ENCODE measurements at places on chromosomes 12 and 14. TPM values are rescaled to one million over a fixed set of nuclear protein-coding genes. Genes with fewer than 3 reads are reported as not detected.

GRCh38 chr14:75084513-75084912, 15.1 kb downstream of the ZC2HC1C start:
- no peak for DNase-seq

- DNase-seq = no peak
These were observed 43.0 kb downstream of the BORCS5 start for GRCh38 chr12:12399776-12400305.

GRCh38 chr14:89042021-89042420, 217.6 kb downstream of the TTC8 start:
- DNase-seq = no peak

DNA sequence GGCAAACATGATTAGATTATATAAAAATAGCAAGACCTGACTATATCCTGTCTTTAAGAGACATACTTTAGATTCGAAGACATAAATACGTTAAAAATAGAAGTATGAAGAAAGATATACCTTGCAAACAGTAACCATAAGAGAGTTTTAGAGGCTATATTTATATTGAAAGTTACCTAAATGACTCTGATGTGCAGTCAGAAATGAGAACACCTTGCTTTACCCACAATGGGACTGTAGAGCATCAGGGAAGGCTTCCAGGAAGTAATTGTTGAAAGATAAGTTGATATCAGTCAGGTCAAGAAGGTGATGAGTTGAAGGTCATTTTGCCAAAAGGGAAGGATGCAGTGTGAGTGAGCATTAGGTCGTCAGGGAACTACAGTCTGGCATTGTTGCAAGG, 110.2 kb downstream of the NEDD1 start:
- DNase-seq = no peak

- DNase-seq = no peak
These were observed 52.9 kb downstream of the GNS start for GRCh38 chr12:64706306-64706705.

DNA sequence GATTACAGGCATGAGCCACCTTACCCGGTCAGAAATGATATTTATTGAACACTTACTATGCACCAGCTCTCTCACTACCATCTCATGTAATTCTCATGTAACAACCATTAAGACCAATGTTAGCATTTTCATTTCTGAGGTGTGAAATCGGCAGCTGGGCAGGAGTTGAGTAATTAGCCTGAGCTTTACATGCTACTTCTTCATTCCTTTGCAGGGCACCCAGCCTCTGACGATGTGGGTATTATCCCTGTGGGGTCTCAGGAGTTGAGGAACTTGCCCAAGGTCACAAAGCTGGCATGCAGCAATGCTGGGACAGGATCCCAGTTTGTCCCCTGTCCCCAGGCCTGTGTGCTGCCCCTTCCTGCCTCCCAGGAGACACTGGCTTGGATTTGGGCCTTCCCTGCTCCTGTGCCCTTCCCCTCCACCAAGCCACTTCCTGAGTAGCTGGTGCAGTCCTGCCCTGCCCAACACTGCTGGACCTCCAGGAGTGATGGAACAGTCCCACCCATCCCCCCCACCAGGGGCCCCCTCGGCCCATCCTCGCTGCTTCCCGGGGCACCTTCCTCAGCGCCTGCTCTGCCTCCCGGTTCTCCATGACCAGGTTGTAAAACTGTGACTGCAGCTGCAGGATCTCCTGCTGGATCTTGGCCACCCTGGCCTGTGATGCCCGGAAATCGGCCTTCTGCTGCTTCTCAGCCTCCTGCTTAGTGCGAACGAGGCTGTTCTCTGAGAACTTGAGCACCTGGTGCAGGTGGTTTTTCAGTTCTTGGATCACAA, 14.7 kb downstream of the RITA1 start:
- peak; percentile 73 for DNase-seq

- no peak for DNase-seq
These were observed 77.8 kb upstream of the HSPB8 start for GRCh38 chr12:119100933-119101332.

The ERP27 gene
- total RNA-seq = 3.2 TPM

The NEDD1 gene
- total RNA-seq = 14.6 TPM

DNA sequence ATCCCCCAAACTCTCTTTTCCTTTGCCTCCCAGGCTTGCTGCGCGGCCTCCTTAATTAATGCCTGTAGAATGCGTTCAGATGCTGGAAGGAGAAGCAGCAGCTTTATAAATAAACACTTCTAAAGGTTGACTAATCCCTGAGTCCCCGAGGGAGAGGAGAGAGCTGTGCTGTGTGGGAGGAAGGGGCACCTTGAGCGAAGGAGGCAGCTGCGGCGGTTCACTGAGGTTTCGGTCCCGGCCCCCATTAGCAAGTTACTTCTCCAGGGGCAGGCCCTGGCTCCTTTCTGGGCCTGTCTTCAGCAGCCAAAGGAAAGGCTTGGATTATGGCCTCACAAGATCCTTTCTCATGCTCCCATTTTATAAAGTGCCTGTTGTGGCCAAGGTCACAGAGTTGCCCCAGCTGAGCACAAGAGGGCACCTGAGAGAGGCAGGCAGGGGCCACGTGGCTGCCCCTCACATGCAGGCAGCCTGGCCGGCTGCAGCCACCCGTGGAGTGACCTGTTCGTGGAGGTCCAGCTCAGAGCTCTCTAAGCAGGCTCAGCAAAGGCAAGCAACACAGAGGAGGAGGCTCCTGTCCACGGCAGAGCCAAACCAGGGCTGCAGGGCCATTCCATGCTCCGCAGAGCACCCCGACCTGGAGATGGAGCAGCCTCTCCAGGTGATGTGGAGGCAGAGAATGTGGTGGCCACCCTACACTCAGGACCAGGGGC, 15.0 kb upstream of the CACNA2D4 start:
- DNase-seq = no peak

The ABHD12B gene
- total RNA-seq = not detected

DNA sequence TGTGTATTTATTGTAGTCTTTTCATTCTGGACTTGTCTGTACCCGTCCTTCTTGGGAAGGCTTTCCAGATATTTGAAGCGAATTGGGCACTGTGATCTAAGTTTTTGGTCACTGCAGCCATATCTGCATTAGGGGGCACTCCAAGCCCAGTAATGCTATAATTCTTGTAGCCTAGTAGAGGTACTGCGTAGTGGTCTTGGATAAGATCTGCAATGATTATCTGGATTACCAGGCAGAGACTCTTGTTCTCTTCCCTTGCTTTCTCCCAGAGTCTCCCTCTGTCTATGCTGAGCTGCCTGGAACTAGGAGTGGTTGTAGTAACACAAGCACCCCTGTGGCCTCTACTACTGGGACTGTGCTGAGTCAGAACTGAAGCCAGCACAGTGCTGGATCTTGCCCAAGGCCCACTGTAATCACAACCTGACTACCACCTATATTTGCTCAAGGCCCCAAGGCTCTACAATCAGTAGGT, 30.0 kb downstream of the SLC38A2 start:
- no peak for DNase-seq

DNA sequence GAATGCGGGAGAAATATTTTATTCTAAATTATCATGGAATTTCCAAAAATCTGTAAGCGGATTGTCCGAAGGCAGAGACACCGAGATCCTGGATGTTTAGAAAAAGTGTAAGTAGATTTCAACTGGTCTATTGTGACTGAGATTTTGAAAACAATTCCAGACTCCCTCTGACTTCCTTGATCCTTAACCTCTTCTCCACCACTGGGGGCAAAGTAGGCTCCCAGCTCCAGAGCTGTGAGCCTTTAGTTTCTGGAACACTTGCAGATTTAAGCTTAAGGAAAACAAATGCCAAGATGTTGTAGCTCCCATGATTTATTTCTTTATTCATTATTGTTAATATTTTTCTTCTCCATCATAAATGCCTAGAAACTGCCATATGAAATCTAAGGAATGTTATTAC, 1320.5 kb upstream of the SEL1L start:
- DNase-seq = no peak

- DNase-seq = no peak
These were observed 40.5 kb downstream of the COCH start for GRCh38 chr14:30914812-30915211.

DNA sequence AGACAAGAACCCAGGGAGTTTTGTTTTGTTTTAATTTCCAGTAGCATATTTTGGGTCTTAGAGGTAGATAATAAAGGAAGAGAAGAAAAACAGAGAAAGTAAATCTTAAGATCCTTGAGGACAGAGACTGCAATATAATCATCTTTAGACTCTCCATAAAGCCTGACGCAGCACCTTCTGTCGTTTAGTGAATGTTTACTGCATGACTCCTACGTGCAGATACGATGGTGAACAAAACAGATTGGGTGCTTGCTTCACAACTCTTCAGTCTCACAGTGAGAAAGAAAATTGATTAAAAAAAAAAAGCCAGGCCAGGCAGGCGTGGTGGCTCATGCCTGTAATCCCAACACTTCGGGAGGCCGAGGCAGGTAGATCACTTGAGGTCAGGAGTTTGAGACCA, 86.9 kb downstream of the STON2 start:
- no peak for DNase-seq

GRCh38 chr14:67487937-67488893, at the start of gene TMEM229B:
TMEM229B (minus strand) TSS chr14:67488721; CDS start chr14:67473923, 14,798 bp downstream.
- DNase-seq = no peak

The SLC25A47 gene
- not detected for total RNA-seq

The TPPP2 gene
- not detected for total RNA-seq

- DNase-seq = no peak
These were observed 53.5 kb downstream of the ADGRD1 start for GRCh38 chr12:131007031-131007739.

DNA sequence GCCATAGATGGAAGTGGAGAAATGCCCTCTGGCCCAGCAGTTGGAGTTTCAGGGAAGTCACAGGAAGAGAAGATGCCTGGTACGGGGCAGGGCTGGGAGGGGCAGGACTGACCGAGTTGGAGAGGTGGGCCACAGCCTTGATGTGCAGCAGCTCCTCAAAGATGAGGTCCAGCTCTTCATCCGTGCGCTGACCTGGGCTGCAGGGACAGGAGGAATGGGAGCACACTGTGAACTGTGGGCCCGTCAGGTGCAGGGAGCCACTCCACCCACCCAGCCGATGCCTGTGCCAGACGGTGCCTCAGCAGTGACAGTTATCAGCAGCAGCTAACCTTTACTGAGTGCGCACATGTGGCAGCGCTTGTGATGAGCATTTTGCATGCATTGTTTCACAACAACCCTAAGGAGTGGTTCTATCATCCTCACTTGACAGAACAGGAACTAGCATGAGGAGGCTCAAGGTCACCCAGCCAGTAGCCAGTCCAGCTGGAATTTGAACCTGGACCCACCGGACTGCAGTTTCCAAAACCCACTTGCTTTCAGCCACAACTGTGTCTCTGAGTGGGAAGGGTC, 8.4 kb downstream of the RAPGEF3 start:
- DNase-seq = no peak

GRCh38 chr12:5524769-5525436, 93.0 kb downstream of the NTF3 start:
- DNase-seq = no peak

The DLK1 gene
- total RNA-seq = not detected

- no peak for DNase-seq
These were observed 137.7 kb downstream of the MON2 start for GRCh38 chr12:62604373-62604772.

The CDK17 gene
- 41.5 TPM for total RNA-seq

The GAS2L3 gene
- 5.8 TPM for total RNA-seq

GRCh38 chr12:6536894-6537579, 2.7 kb downstream of the GAPDH start:
- no peak for DNase-seq

DNA sequence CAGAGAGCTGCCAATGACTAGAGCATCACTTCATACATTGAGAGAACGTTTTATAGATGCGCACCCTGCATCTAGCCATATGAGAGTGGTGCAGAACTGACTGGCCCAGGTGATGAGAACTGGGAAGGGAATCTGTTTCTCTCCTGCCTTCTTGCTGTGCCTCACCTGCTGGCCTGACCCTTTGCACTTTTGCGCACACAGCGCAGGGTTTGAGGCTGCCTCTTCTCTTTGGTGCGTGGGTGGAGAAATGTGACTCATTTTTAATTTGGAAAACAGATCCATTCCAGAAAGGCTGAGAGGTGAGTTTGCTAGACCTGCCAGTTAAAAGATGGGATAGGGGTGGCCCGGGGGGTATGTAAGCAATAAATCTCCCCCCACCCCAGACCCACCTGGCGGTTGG, 453 bp upstream of the ESRRB start:
- no peak for DNase-seq

The LHX5 gene
- total RNA-seq = not detected

DNA sequence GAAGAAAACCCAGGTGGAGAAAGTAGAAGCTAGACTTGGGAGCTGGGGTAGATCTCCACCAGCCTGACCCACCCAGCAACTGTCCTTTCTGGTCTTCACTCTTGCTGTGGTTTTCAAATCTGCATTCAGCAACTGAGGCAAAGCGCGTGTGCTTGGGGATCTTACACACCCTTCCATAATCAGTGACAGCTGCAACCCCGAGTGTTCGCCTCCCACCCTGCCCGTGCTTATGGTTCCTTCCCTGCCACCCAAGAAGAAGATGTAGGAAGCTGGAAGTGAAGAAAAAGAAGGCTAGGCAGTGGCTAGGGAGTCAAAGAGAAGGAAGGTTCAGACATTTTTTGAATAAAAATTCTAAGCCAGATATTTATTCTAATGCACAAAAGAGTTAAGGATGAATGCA, 162.6 kb upstream of the CCND2 start:
- no peak for DNase-seq

The KRT77 gene
- not detected for total RNA-seq

The CACNA1C gene
- 114 TPM for total RNA-seq

DNA sequence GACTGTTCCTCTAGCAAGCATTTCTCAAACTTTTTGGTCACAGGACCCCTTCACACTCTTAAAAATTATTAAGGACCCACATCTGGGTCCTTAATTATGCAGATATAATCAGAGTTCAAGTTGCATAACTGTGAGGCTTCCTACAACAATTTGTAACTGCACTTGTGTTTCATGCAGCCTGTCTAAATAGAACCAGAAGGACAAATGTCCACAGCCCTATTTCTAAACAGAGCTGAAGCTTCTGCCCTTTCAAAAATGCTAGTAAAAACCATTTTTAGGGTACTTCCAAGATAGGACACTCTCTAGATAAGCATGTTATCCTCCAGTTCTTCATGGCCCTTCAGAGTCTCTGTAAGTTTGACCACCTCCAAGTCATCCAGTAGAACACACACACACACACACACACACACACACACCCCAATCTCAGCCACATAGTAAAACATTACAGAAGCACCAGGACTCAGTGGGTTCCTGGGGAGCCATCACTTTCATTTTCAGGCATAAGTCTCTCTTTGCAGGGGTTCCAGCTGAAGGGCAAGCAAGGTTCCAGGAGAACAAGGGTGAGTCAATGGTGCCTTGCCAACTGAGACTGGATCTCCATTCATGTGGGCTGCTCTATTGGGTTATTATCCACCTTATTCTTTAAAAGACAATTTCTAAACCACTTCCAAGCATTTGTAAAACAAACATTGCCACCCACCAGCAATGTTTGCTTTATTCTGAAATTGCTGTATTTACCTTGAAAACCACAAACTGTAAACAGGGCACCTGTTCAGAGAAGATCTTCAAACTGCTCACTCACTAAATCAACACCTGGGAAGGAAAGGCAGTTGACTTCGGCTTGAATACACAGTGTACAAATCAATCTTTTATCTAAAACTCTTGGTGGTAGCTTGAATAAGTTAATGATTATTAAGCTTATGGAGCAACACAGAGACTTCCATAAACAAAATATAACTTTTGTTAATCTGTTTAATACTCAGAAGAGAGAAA, 64.1 kb downstream of the ITPR2 start:
- no peak for DNase-seq

The KIF5A gene
- 3.5 TPM for total RNA-seq

GRCh38 chr12:98274430-98275130, 240.8 kb upstream of the TMPO start:
- DNase-seq = no peak

The DCN gene
- total RNA-seq = 2,873 TPM

- DNase-seq = no peak
These were observed 125.1 kb downstream of the STAB2 start for GRCh38 chr12:103712216-103712615.

Measured in aorta (tissue), 5 donors.